ENCODE measurements at places on chromosomes 7 and 10.

GRCh38 chr7:32941181-32941580, 16.1 kb upstream of the FKBP9 start:
- peak overlapping the region; percentile 93 for H3K4me3 ChIP-seq
- peaks cover 6% of the 10 kb centered on the region for H3K4me1 ChIP-seq
- no peaks in the 10 kb centered on the region for H3K36me3 ChIP-seq
- H3K27ac ChIP-seq, result peak overlapping the region; percentile 76
- H3K27me3 ChIP-seq, result no peaks in the 10 kb centered on the region

- H3K27ac ChIP-seq, result no peak overlapping the region
- DNase-seq, result no peak
- H3K36me3 ChIP-seq, result no peaks in the 10 kb centered on the region
- H3K4me3 ChIP-seq, result no peak overlapping the region
These were observed 33.6 kb downstream of the AOAH start for GRCh38 chr7:36690514-36691187.

GRCh38 chr7:44377681-44378421, 52.5 kb upstream of the CAMK2B start:
- DNase-seq, result no peak
- no peak overlapping the region for H3K4me3 ChIP-seq
- H3K36me3 ChIP-seq, result no peaks in the 10 kb centered on the region
- no peaks in the 10 kb centered on the region for H3K27me3 ChIP-seq
- H3K4me1 ChIP-seq, result peaks cover 44% of the 10 kb centered on the region
- peak overlapping the region; percentile 46 for H3K27ac ChIP-seq

GRCh38 chr7:68288144-68288593, 1291.5 kb downstream of the TYW1 start:
- H3K27ac ChIP-seq, result no peak overlapping the region
- H3K4me3 ChIP-seq, result no peak overlapping the region
- H3K4me1 ChIP-seq, result no peaks in the 10 kb centered on the region

DNA sequence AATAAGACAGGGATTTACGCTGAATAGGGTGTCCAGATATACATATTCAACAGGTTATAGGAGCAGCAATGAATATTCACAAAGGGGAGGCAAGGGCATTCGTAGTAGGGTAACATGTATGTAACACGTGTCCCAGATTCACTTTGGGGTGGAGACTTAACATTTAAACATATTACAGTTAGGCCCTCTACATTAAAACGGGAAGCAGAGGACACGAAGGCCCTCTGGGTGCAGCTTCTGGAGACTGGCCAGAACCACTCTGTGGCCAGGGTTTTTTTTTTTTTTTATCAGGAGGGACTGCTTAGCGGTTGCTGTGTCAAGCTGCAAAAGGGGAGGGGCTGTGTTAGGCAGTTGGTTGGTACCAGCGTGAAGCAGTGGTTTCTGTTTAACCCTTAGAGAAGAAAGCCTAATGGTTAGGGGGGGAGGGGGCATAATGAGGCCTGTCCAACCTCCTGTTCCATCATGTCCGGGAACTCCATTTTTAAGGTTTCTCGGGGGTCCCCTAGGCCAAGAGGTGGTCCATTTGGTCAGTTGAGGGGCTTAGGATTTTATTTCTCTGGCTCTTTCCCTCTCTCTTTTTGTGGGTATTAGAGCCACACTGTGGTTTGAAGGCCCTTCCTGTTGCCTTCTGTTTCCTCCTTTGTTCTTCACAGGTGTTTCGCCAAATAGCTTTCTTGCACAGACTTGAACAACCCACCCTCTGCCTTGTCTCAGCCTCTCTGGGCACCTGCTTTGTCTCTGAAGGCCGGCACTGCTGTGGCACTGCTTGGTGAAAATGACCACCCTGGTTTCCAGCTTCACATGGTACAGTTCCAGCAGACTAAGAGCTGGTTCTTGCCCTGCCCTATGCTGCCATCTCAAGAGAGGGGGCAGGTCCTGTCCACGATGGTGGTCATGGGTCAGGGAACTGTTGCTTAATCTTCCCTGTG, 26.4 kb downstream of the PRF1 start:
- no peaks in the 10 kb centered on the region for H3K36me3 ChIP-seq
- H3K27me3 ChIP-seq, result no peaks in the 10 kb centered on the region
- no peak overlapping the region for H3K4me3 ChIP-seq
- H3K4me1 ChIP-seq, result no peaks in the 10 kb centered on the region
- peak; percentile 66 for DNase-seq
- no peak overlapping the region for H3K27ac ChIP-seq

GRCh38 chr7:140315498-140316164, 82.7 kb downstream of the SLC37A3 start:
- H3K27ac ChIP-seq, result peak overlapping the region; percentile 51
- no peaks in the 10 kb centered on the region for H3K27me3 ChIP-seq
- DNase-seq, result no peak
- peaks cover 4% of the 10 kb centered on the region for H3K4me1 ChIP-seq

DNA sequence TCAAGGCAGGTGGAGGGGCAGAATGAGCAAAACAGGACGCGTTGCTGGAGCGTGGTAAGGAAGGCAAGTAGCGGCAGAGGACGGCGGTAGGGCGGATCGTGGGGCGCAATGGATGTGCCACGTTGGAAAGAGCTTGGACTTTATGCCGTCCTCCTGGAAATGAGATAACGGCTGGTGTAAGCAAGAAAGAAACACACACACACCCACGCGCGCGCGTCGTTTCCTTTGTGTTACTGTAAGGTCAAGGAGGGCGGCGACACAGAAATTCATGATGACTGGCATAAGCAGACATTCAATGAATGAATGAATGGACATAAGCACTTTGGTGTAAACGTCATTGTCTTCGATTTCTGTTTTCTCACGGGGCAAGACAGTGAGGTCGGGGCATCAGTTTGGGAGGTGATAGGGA, 683 bp upstream of the ENTPD7 start:
- H3K27ac ChIP-seq, result peak overlapping the region; percentile 90
- DNase-seq, result peak; percentile 71
- no peaks in the 10 kb centered on the region for H3K4me1 ChIP-seq
- H3K27me3 ChIP-seq, result no peaks in the 10 kb centered on the region
- H3K36me3 ChIP-seq, result no peaks in the 10 kb centered on the region

DNA sequence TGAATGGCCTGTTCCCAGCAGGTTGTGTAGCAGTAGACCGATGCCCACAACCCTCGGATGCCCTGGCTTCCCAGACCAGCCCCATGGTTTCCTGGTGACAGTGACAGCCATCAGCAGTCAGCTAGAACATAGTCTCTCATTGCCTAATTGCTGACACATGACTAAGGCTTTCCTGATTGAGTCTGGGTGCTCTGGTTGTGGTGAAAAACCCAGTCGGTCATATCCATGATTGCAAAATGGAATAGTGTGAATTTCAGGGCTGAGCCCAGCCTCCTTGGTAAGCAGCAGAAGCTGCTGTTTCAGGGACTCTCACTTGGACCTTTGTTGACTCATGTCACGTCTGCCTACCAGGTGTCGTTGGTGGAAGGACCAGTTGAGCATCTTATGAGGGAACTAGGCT, 36.6 kb downstream of the POR start:
- H3K27me3 ChIP-seq, result no peaks in the 10 kb centered on the region
- H3K27ac ChIP-seq, result peak overlapping the region; percentile 26
- H3K4me1 ChIP-seq, result peaks cover 3% of the 10 kb centered on the region

- peaks cover 19% of the 10 kb centered on the region for H3K36me3 ChIP-seq
- no peak overlapping the region for H3K4me3 ChIP-seq
- no peaks in the 10 kb centered on the region for H3K27me3 ChIP-seq
These were observed 169.4 kb downstream of the SVIL start for GRCh38 chr10:29465384-29465783.

GRCh38 chr7:142168746-142169145, 57.2 kb downstream of the MGAM2 start:
- no peaks in the 10 kb centered on the region for H3K36me3 ChIP-seq
- H3K27ac ChIP-seq, result no peak overlapping the region
- H3K4me3 ChIP-seq, result no peak overlapping the region
- no peak for DNase-seq
- H3K27me3 ChIP-seq, result no peaks in the 10 kb centered on the region

- peak; percentile 81 for DNase-seq
- no peak overlapping the region for H3K27ac ChIP-seq
- no peaks in the 10 kb centered on the region for H3K36me3 ChIP-seq
- H3K4me3 ChIP-seq, result no peak overlapping the region
- H3K27me3 ChIP-seq, result no peaks in the 10 kb centered on the region
These were observed 737.4 kb downstream of the TNS3 start for GRCh38 chr7:46844486-46844885.

DNA sequence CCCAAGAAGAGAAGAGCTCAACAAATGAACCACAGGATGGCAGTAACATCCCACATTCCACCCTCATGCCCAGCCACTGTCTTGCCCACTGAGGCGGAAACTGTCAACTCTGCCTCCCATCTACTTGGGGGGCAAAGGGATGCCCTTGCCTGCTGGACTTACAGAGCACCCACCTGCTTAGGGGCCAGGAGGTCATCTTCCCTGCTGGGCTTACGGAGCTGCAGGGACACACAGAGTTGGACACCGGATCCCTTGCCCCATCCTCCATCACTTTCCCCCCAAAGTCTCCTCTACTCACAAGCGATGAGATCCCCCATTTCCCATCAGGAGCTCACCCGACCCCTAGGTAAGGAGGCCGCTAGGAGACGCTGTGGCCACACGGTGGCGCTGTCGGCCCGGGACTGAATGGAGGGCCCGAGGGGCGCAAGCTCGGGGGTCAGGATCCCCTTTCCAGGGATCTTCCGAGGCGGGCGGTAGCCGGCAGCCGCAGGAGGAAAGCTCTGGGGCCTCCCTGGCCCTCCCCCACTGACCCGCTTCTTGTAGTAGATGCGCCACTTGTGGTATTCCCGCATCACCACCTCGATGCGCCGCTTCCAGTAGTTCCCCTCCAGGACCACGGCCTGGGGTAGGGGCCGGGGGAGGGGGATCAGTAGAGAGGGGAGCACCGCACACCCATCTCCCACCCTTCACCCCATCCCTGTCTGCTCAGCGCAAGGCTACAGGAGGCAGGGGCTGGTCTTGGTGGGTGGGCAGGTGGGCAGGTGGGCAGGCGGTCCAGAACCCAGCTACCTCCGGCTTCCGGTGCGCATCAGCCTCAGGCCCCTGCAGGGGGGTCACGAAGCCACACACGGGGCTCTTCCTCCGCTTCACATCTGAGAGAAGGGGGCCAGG, 17.3 kb downstream of the MLXIPL start:
- H3K27ac ChIP-seq, result no peak overlapping the region
- H3K4me3 ChIP-seq, result no peak overlapping the region
- peaks cover 2% of the 10 kb centered on the region for H3K27me3 ChIP-seq
